ENCODE measurements at places on chromosomes 5 and 9.

GRCh38 chr5:169181814-169182213 lies 119.1 kb downstream of the SLIT3 start:
- no peak for DNase-seq

- DNase-seq: peak; percentile 15
These were observed 5.5 kb downstream of the ANXA2R start for GRCh38 chr5:43034591-43034968.

DNA sequence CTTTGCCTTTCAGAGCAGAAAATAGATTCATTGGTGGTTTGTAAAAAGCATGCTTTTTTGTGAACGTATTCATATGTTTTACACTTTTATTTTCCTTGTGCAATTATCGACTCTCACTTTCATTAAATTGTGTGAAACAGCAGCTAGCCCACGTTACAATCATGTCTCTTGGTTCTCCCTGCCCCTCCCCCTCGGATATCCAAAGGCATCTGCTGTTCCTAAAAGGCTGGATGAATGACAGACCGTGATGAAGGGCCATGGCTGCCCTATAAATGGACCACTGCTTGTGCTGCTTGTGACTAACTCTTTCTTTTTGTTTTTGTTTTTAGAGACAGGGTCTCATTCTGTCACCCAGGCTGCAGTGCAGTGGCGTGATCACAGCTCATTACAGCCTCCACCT lies 17.0 kb upstream of the SEMA4D start:
- DNase-seq: no peak

GRCh38 chr9:110143485-110143884 lies 64.5 kb downstream of the C9orf152 start:
- peak; percentile 19 for DNase-seq

- DNase-seq: no peak
These were observed 6.9 kb downstream of the PCDHGA12 start for GRCh38 chr5:141437221-141437620.

DNA sequence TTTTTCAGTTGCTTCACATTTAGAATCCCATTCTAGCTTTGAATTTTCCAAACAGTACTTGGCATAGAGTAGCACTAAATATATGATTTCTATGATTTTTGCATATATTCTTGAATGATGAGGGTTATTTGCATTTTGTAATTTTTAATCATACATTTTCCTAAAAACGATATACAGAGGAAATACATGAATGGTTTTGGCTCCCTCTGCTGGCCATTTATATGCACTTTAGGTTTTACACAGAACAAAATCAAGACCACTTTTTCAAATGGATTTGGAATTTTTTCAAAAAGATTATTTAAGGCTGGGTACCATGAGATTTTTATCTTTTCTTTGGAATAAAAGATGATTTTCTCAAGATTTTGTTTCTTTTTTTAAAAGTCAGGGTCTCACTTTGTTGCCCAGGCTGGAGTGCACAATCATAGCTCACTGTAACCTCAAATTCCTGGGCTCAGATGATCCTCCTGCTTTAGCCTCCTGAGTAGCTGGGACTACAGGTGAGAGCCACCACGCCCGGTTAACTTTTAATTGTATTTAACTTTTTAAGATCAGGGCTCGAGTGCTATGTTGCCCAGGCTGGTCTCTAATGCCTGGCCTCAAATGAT lies 16.7 kb upstream of the COMMD10 start:
- no peak for DNase-seq

- no peak for DNase-seq
These were observed 142.6 kb downstream of the KCTD16 start for GRCh38 chr5:144313147-144313726.

GRCh38 chr5:157266286-157267007 lies 524 bp downstream of the CYFIP2 start:
- peak; percentile 68 for DNase-seq

- DNase-seq: no peak
These were observed 65.7 kb upstream of the BASP1 start for GRCh38 chr5:17151686-17152085.

GRCh38 chr5:64977779-64978178 lies 209.0 kb downstream of the CWC27 start:
- DNase-seq: no peak

DNA sequence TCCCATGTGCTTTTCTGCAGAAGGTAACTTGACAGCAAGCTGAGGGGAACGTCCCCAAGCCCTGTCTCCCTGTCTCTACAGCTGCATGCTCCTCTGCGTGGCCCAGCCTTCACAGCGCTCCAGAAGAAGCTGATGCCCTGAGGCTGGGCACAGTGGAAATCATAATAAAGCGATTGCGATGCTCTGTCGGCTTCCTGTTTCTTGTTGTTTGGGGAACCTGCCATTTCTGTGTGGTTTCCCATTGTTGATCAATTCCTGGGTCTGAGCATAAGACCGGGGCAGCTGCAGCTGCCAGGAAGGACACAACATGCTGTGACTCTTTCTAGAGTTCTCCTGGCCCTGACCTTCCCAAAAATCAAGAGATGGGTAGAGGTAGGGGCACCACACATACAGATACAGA lies 7.2 kb upstream of the DNAJB5 start:
- no peak for DNase-seq

- DNase-seq: no peak
These were observed 75.4 kb upstream of the ARAP3 start for GRCh38 chr5:141757402-141757801.

GRCh38 chr9:82981552-82981951 lies 81.4 kb downstream of the RASEF start:
- DNase-seq: no peak

GRCh38 chr9:112408275-112408674 lies 28.4 kb downstream of the HSDL2 start:
- no peak for DNase-seq

DNA sequence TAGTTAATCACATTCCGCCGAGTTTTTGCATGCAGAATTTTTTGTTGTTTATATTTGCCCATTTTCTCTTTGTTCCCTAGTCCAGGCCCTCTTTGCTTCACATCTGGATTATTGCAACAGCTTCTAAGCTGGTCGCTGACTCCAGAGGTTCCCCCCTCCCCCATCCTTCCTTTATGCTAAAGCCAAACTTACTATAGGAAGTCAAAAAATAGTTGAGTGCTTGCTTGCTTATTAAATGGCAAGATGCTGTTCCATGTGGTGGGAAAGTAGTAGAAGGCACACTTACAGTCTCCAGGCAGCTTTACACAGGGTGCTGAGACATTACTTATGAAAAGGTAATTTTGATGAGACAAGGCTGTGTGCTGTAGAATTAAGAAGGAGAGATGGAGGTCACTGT lies 1.3 kb downstream of the ZBTB34 start:
- no peak for DNase-seq

GRCh38 chr5:130106480-130106879 lies 202.2 kb downstream of the CHSY3 start:
- no peak for DNase-seq

DNA sequence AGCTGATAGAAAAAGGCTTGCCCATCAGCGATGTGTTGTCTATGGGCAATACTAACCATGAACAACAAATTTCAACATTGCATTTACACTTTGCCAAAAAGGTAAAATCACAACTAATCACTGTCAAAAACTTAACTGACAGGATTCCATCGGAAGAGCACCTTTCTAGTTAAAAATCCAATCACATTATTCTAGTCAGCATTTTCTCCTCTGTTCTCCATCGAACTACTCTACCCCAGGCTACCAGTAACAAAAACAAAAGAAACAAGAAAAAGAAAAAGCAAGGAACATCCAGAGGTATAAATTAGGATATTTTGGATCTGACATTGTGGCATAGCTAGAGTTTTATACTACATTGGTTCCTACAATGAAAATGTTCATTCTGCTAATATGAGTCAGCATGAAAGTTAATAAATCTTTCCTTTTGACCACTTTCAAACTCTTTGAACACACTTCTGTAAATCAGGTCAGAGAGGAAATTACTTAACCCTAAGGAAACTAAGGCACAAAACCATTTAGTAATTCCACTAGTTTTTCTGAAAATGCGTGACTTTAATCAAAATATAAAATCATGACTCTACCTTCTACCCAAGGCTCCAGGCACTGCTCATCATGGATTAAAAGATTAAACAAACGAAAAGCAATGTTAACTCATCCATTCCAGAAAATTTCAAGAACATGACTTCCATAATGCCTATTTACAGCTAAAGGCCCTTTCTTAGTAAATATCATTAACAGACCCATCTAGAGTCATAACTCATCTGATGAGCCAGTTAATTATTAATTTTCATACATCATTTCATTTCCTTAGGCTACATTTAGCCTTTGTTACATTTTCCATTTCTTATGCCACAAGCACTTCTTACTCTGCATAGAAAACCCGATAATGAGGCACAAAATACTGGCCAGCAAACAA lies 10.2 kb downstream of the GLIS3 start:
- DNase-seq: no peak

DNA sequence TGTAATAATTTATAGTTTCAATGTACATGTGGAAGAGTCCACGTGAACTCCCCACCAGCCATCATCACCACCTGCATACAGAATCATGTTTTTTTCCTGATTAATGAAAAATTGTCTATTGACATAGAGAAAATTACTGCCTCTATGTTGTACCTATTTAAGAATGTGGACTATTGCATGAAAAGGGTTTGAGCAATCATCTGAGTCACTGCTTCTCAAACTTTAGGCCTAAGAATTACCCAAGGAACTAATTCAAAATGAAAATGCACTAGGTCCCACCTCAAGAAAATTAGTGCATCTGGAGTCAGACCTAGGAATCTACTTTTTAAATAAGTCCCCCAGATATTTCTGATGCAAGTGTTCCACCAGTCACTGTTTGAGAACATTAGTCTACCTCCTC lies 709.3 kb downstream of the MAT2B start:
- no peak for DNase-seq

DNA sequence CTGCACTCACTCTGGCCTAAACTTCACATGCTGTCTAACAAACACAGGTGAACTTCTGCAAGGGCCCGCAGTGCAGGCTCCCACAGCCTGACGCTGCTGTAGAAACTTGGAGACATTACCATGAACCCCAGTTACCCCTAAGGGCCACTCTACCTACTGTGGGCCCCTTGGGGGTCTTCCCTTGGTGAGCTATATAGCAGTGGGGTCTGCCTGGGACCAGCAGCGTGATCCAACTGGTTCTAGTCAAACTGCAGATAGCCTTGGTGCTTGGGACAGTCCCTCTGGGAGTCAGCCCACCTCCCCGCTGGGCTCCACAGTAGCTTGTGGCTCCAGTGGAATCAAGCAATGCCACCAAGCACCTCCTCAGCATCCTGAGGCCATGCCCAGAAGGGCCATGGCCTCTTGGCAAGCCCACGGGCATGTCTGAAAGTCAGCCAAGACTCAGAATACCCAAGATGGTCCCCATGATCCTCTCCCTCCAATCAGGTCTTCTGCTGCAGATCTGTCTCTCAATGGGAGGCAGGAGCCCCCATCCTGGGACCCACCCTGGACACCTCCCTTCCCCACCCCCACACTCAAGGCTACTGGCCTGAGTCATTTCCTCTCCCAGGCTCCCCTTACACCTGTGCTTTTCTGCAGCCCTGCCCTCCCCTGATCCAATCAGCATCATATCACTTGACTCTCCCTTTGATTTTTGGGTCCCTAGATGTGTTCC lies 230.0 kb upstream of the IRX1 start:
- no peak for DNase-seq

GRCh38 chr5:168477060-168477459 lies 9.2 kb upstream of the RARS1 start:
- DNase-seq: no peak

- DNase-seq: no peak
These were observed 18.6 kb downstream of the STKLD1 start for GRCh38 chr9:133394687-133395271.

- DNase-seq: no peak
These were observed 11.1 kb upstream of the CTSL start for GRCh38 chr9:87714819-87715218.

DNA sequence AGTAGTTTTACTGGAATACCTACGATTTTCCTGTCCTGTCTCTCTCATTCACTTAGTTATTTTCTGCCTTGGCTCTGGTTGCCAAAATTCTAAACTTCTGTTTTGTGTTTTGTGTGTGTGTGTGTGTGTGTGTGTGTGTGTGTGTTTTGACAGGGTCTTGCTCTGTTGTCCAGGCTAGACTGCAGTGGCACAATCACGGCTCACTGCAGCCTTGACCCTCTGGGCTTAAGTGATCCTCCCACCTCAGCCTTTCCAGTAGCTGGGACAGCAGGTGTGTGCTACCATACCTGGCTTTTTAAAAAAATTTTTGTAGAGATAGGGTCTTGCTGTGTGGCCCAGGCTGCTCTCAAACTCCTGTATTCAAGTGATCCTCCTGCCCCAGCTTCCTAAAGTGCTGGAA lies 17.2 kb downstream of the UBE2D2 start:
- no peak for DNase-seq

DNA sequence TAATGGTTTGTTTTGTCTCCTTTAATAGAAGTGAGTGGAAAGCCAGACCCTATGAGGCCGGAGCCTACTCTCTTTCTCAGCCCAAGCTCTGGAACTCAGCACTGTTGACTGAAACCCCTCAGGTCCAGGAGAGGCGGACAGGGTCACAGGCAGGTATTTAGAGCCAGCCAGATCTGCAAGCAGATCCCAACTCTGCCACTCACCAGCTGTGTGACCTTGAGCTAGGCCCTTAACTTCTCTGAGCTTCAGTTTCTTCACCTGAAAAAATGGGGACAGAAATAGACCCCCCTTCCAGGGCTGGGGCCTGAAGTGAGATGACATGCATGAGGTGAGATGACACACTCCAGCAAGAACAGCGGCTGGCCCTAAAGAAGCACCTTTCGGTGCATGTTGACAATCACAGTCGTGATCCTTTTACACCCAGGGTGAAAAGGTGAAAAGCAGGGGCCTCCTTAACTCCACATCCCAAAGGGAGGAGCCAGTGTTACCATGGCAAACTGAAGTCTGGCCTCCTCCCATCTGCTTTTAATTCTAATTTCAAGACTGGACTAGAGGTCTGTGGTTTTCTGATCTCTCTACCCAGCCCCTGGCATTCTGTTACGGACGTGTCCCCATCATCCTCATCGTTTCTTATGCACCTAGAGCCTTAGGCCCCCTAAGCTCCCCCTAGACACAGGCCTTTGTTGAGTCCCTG lies 27.2 kb downstream of the MORN5 start:
- DNase-seq: no peak

DNA sequence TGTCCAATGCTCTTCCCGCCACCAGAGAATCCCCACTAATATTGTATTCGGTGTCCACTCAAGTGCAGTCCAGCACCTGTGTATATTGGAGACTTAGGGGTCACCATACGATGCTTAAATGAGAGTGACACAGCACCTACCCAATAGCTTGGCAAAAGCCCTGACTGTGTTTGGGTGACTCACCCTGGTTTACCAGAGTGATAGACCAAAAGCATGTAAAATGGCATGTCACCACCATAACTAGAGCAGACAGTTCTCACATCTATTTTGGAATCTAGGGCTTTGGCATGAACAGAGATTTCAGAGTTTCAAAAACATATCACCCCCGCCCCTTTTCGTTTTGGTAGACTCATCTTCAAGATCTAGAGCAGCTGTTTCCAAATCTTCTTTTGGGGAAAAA lies 217.3 kb upstream of the RASEF start:
- DNase-seq: no peak

- no peak for DNase-seq
These were observed 91.5 kb downstream of the TLE4 start for GRCh38 chr9:79663300-79663699.

- DNase-seq: no peak
These were observed 1168.1 kb downstream of the TAF11L14 start for GRCh38 chr5:18802336-18802735.

- DNase-seq: no peak
These were observed 120.0 kb downstream of the FER start for GRCh38 chr5:108867656-108868055.

Data from T-helper 2 cell (primary cell).